ENCODE measurements at places on chromosomes 12 and 14.

GRCh38 chr12:13102461-13103195 is 839 bp downstream of the GSG1 start:
- DNase-seq, result no peak

DNA sequence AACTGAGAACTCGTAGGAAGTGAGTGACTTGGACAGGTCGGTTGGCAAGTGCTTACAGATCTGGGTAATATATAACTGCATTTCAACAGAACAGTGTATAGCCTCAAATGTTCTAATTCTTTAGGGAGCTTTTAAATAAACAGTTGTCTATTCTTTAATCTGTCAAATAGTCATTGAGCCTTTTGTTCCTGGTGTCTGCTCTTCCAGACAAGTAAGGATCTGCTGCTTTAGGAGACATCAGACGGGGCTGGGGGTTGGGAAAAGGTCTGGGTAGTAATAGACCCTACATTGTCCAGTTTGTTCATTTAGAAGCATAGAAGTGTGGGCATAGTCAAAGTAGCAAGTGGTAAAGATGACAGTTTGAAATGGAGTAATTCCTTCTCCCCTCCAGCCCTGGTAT is 2.0 kb downstream of the PTPN11 start:
- DNase-seq, result no peak

DNA sequence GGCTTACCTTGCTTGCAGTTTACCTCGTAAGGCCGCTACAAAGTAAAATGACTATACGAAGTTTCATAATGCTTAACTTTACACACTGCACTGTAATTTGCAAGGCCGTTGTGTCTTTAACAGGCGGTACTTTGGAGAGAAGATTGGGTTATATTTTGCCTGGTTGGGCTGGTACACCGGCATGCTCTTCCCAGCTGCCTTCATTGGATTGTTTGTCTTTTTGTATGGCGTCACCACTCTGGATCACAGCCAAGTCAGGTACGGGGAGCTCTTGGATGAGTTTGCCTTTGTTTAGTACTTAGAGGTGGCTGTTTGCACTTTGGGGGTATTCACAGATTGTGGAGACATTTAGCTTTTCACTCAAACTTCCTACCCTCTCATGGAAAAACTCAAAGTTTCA is 167.8 kb downstream of the SLC5A8 start:
- no peak for DNase-seq

DNA sequence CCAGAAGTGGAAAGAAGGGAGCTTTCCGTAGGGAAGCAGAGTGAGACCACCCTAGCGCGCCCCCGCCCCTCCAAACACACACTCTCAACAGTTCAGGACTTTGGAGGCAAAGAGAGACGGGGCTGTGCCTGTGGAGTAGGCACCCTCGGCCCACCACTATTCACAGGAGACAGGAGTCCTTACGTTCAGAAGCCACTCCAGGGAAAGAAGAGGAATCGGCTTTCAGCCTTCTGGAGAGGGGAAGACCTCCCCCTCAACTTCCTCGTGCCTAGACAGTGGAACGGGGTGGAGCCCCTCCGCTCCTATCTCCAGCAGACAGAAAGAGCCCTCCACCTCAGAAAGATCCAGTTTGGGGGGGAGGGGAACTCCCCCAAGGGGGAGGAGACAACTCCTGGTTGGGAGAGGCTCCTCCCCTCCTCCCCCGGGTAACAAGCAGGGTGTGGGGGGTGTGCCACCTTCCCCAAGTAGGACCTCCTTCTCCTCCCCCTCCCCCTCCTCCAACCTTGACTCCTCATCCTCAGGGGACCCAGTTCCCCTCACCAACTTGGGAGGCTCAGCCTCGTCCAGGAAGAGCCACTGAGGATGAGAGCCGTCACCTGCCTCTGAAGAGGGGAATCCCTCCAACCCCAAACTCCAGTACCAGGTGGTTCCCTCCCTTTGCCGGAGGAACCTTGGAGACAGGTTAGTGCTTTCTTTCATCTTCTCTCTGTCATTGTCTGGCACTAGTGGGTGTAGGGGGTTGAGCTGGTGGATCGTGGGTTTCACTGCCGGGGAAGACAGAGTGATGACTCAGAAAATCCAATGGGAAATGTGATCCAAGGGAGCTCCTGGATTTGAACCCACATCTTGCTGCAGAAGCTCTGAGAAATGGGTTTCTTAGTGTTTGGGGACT is 883 bp downstream of the FOXJ2 start:
- no peak for DNase-seq

GRCh38 chr14:88682495-88683114 is 110.1 kb downstream of the EML5 start:
- no peak for DNase-seq

GRCh38 chr14:101237252-101237616 is 324.1 kb upstream of the DIO3 start:
- no peak for DNase-seq

GRCh38 chr14:49058511-49058910 is 527.7 kb downstream of the RPS29 start:
- DNase-seq, result no peak

Data from suprapubic skin (tissue), 4 donors.